ENCODE measurements at places on chromosomes 16 and 17.
A peak's percentile ranks its signal among the peaks of the same experiment; 100 is the strongest.

DNA sequence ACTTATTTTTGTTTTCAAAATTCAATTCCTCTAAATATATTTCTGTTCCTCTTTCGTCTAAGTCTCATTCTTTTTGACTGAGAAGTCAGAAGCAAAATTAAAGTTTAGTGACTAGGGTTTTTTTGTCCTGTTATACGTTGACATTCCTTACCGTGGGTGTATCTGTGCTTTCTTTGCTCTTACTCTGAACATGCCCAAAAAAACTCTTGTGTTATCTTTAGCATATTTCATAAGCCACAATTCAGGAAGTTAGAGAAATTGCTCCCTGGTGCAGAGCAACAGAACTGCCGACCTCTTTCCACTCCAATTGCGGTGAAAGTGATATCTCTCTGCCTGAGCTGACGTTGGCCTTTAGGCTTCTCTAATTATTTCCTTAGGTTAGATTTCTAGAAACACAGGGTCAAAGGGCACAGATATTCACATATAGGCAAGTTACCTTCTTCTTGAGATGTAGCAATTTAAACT lies 65.7 kb downstream of the CENPV start:
- no peak for DNase-seq

DNA sequence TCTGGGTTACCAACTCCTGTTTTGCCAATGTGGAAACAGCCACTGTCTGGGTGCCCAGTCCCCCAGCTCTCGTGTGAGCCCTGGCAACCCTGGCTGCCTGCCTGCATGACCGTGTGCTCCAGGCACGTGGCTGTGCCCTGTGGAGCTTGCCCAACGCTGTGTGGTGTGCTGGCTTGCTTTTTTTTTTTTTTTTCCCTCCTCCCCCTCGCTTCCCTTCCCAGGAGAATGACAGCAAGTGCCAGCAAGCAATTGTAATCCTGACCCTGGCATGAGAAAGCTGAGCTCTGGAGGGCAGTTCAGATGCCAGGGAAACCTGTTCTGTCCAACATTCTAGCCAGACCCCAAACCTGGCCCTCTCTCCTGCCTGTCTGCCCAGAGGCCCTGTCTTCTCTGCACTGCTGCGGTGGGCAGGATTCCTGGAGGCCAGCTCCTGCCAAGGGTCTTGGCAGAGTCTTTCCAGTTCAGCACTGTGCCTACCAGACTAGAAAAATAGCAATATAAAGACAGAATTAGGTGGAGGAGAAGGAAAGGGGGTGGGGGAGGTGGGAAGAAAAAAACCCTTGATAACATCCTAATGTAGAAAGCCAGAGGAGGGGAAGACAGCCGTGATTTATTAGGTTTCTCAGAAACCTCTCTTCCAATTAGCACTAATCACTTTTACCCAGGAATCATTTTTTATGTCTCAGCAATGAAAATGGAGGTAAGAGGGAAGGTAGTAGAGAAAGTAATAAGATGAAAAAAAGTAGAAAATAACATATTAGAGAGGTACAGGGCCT lies 9.0 kb downstream of the HLF start:
- DNase-seq: no peak

GRCh38 chr17:19403021-19403420 lies 8.0 kb upstream of the RNF112 start:
- DNase-seq: no peak

DNA sequence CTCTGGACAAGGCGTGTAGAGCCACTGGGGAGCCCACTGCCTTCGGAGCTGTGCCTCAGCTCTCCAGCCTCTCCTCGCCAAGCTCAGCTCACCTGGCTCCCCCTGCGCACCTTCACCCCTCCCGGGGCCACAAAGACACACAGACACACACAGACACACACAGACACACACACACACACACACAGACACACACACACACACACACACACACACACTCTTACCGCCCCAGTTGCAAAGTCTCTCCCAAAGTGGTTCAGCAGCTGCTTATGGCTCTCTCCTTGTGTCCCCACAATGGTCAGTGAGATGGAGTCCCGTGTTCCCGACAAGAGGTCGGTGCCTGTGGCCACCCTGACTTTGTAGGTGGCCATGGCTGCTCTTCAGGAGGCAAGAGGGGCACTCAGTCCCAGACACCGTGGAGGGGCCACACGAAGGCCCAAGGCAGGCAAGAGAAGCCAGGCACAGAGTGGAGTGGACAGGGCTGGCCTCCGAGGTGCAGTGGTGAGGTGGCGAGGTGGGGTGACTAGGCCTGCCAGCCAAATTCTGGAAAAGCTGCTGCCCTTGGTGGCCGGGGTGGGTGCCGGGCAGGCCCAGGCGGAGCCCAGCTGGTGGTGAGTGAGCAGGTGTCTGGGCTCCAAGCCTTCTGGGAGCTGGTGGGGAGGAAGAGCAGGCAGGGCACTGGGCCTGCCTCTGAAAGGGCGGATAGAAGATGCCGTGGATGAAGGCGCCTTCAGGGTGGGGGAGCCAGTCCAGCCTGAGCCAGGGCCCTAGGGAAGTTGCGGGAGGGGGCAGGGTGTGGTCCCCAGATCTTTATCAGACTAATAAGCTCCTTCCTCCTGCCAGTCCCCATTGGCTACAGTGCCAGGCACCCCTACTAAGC lies at the start of gene ALOX12B:
Gene ALOX12B, minus strand, starts transcription at position 642 of the 877 bp plus-strand sequence. Its CDS starts 274 bp downstream, at position 368.
- DNase-seq: no peak

DNA sequence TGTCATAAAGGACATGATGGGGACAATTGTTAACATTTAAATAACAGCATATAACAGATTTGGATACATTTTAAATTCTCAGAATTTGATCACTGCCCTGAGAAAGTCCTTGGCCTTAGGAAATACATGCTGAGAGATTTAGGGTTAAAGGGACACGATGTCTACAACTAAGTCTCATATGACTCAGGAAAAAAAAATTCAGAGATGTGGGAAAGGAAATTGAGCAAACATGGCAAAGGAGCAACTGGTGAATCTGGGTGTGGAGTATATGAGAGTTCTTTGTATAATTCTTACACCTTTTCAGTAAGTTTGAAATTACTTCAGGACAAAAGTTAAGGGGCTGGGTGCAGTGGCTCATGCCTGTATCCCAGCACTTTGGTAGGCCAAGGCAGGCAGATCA lies 18.2 kb downstream of the MPP3 start:
- no peak for DNase-seq

DNA sequence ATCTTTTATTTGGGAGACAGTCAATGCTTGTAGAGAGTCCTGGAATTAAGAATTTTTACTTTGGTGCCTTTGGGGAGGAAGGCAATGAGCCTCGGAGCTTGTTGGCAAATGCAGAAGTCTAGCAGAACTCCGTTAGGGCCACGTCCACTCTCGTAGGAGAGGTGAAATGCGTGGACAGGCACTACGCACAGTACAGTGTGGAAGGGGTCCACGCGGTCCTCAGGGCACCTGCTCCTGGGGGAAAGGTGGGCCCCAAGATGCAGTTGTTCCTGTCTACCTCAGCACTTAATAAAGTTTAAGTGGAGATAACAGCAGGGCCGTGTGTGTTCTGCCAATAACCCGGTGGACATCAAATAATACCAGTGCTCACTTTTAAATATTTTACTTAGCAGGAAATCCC lies 1.8 kb downstream of the RAB11FIP3 start:
- DNase-seq: no peak

DNA sequence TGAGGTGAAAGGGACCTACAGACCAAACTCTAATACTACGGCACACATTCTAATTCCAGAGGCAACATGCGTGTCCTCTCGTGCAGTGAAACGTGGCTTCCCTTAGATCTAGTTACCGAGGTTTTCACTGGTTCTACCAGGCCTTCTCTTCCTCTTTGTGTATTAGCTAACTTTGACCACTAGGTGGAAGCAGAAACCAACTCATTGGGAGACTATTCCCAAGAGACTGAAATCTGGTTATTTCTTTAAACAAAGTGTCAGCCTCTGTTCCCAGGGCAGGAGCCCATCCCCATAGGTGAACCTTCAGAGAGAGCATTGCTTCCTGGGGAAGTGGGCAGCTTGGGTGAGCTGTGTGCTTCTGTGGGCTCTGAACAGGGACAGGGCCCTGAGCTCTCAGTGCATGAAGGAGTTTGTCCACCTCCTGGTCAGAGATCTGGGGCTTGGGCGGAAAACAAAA lies 19.7 kb upstream of the RCVRN start:
- no peak for DNase-seq

DNA sequence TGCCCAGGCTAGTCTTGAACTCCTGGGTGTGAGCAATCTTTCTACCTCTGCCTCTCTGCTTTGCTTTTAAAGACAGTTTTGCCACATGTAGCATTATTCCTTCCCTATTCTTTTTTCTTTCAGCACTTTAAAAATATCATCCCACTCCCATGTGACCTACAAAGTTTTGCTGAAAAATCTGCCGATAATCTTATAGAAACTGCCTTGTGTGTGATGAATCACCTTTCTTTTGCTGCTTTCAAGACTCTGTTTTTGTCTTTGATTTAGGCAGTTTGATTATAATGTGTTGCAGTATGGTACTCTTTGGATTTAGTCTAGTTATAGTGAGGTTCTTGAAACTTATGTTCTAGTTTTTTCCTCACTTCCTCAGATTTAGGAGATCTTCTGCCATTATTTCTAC lies 142.0 kb upstream of the KIF2B start:
- DNase-seq: no peak

DNA sequence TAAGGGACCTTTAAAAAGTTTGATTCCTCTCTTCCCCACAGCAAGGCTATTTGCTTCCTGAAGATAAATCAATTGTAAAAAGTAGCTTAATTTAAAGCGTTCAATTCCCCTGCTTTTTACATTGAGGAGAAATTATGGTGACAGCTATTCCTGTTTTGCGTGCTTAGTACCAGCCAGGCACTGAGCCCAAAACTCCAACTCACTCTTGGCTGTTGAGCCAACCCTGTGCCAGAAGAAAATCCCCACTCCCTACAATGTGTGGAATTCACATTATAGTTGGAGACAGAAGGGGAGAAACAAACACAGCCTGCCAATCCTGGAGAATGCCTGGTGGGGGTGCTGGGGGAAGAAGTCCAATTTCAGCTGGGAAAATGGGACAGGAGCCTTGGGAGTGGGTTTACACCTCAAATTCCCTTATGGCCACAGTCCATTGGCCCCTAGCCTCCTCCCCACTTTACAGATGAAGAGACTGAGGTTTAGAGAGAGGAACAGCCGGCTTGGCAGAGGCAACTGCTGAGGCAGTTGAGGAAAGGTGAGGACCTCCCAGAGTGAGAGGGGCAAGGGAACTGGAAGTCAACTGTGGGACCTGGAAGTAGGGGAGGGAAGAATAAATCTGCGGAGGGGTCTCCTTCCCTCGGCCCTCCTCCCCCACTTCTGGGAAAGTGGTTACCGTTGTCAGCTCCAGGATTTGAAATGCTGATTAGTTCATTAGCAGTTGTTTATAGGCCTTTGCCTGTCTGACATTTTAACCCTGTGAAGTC lies 26.1 kb downstream of the CDH1 start:
- DNase-seq: no peak

GRCh38 chr17:8377422-8377821 lies 918 bp upstream of the KRABD2 start:
- no peak for DNase-seq

DNA sequence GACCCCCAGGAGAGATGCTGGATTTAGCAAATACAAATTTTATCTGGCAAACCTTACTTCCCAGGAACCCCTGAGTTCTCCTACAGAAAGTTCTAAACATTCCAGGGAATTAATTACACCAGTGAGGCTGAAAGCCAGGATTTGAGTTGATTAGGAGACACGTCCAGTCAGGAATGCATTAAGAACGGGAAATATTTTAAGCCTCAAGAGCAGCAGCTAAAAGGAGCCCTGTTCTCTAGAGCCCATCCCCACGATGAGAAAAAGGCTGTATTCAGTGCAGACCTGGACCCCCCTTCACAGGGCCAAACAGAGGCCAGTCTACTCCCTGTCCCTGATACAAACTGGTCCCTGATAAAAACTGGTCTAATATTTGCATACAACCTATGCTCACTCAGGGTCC lies 55.0 kb downstream of the VAT1L start:
- no peak for DNase-seq

DNA sequence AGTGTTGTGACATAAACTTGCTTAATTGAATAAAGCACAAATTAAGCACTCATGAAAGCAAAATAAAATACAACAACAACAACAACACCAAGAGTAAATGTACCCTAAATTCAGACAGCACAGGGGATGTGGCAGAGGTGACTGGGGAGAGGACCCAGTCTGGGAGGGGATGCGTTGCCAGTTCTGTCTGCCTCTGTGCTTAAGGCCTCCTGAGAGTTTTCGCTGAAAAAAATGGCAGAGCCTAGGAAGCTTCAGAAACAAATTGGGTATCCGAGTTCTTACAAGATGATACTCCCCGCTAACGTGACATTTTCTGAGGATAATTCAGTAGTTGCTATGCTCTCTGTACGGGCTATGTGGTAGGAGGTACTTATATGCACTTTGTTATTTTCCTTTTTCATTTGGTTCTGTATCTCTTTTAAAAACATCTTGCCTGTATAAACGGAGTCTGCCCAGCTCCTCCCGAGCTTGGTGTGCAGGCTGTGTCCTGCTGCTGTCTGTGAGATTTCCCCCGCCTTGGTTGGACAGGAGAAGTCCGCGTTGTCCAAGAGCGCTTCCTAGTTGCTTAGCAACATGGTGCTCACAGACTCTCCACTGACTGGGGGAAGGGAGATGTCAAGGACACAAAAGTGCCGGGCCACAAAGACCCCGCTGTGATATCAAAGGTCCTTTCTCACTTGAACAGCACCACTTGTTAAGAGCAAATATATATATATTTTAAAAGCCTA lies 134.2 kb upstream of the CPHXL start:
- DNase-seq: no peak

- DNase-seq: peak; percentile 20
Observed at GRCh38 chr17:59620518-59621259, 994 bp downstream of the CLTC start.

GRCh38 chr17:78745407-78746088 lies 36.5 kb downstream of the CYTH1 start:
- DNase-seq: no peak

GRCh38 chr17:2736956-2737355 lies 12.5 kb downstream of the CCDC92B start:
- DNase-seq: no peak

DNA sequence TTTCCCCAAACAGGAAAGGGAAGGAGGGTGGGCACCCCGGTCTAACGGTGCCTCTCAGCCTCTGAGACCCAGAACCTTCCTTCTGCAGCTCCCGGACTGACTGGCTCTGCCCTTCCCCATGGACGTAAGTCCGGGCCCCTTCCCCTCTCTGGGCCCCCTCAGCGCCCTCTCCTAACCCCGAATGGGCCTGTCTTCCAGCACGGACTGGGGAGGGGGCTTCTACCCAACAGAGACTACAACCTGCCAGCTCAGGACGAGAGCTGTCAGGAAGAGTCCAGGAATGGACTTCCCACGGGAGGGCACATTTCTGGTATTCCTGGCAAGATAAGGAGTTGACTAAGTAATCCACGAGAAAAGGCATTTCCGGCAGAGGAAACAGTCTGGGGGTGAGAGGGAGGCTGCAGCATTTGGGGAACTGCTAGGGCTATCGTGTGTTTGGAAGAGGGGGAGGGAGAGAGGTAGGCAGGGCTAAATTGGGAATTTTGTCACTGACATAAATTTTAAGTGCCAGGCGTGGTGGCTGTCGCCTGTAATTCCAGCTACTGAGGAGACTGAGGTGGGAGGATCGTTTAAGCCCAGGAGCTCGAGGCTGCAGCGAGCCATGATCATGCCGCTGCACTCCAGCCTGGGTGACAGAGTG lies 12.1 kb upstream of the ALDOA start:
- DNase-seq: no peak

- DNase-seq: no peak
Observed at GRCh38 chr17:79607940-79608623, 2.8 kb downstream of the RBFOX3 start.

Data from NCI-H2107 (cell line).